ENCODE measurements at places on chromosomes 12 and 14. TPM values are rescaled to one million over a fixed set of nuclear protein-coding genes. Genes with fewer than 3 reads are reported as not detected.

Gene MIP
- not detected for total RNA-seq

Gene TAS2R42
- total RNA-seq = not detected

Gene MYBPC1
- total RNA-seq = 0.54 TPM

Gene NELL2
- 99.5 TPM for total RNA-seq

Gene LTB4R
- total RNA-seq = 7.9 TPM

Gene KRT85
- not detected for total RNA-seq

Gene C14orf132
- 16.2 TPM for total RNA-seq
